ENCODE measurements at places on chromosomes 3 and 15. TPM values are rescaled to one million over a fixed set of nuclear protein-coding genes. Genes with fewer than 3 reads are reported as not detected.

The TRAK1 gene
- 172 TPM for total RNA-seq

The SERPINI1 gene
- total RNA-seq = 2.0 TPM

GRCh38 chr15:67407786-67408185, 113.1 kb upstream of the C15orf61 start:
- no peak for DNase-seq

DNA sequence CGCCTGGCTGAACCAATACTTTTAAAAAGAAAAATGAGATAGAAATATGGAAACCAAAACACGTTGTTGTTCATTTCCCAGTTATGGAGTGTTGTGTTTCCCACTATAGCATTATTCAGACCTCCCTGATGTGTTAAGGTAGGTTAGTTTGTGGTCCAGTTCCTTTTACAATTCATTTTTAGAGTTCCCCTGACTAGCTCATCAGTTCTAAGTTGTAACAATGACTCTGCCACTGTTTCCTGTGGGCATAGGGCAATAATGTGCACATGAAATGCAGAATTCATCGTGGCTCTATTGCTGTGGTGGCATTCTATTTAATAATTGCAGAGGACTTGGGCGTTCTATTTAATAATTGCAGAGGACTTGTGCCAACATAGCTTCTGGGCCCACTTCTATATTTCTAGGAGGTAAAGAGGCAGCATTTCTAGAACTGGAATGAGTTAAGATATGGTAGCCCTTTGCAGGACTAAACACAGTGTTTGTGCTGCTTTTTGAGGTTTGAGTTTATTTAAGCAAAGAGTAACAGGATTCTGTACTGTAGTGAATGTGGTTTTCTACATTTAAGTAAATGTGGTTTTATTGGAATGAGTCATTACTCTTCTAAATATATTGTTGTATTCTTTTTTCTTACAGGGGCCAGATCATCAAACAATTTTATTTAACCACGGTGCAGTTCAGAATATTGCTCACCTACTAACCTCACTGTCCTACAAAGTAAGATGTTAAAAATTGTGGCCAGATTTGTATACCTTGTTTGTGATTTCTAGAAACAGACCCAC, 47.5 kb downstream of the ARMC8 start:
- DNase-seq = no peak

GRCh38 chr3:39965997-39966396, 156.6 kb downstream of the MYRIP start:
- DNase-seq = no peak

DNA sequence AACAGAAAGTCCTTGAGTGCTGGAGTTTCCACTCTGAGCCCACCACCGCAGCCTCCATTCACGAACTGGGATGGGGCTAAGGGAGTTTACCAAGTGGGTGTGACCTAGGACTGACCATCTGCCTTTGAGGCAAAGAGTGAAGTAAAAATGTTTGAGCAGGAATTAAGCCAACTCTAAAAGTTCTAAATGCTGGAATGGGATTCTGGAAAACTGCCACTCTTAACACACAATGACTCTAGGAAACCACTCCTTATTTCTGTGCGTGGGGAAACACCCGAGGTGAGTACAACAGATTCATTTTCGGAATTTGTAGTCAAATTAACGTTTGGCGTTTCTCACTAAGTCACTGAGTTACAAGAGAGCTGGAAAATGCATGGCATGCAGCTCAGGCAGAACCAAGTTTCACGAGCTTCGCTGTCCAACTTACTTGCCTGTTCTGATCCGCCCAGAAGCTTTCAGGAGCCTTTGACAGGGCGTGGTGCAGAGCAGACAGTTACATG, 31.6 kb downstream of the ISL2 start:
- DNase-seq = no peak

DNA sequence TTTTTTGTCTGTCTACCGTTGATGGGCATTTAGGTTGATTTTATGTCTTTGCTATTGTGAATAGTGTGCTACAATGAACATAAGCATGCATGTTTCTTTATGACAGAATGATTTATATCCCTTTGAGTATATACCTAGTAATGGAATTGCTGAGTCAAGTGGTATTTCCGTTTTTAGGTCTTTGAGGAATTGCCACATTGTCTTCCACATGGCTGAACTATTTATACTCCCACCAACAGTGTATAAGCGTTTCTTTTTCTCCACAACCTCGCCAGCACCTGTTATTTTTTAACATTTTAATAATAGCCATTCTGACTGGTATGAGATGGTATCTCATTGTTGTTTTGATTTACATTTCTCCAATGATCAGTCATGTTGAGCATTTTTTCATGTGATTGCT, 89.6 kb upstream of the GALNT15 start:
- no peak for DNase-seq

DNA sequence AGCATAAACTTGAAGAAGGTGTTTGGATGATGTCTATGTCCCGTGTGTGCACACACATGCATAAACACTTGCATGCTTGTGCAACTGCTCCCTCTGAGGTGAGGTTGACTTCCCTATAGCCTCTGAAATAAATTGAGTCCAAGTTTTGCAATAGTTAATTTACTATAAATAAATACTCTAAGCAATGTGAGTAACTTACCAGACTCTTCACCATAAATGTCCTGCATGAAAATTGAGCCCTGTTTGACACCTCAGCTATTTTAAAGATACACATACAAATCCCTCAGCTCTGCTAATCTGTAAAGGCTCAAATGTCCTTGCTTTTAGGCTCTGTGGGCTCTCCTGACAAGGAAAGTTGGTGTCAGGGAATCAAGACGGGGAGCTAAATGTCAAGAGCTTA, 37.1 kb downstream of the GJD2 start:
- DNase-seq = no peak

GRCh38 chr15:40344631-40345120, 3.9 kb upstream of the CCDC9B start:
- DNase-seq = no peak

The GOLGA6D gene
- total RNA-seq = not detected

DNA sequence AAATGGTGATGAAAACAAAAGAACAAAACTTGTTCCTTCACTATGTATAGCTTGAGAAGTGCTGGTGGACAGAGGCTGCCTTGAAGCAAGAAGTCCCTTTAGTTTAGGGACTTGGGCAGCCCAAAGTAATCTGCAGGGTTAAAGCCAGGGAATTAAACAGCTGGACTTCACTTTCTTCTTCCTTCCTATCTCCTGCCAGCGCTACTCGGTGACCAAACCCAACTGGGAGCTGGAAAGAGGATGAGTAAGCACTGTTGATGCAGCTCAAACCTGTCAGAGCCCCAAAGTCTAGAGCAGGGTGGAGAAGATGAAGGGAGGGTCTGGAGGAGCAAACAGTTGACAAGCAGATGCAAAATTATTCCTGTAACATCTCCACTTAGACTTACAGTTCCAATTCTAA, 73.1 kb upstream of the FBN1 start:
- DNase-seq = peak; percentile 65

GRCh38 chr3:110459021-110459420, 612.6 kb upstream of the NECTIN3 start:
- no peak for DNase-seq

The HRG gene
- total RNA-seq = not detected

GRCh38 chr15:100205549-100206295, 136.1 kb downstream of the ADAMTS17 start:
- DNase-seq = no peak

GRCh38 chr15:75565062-75565970, 13.8 kb downstream of the PTPN9 start:
- DNase-seq = no peak

GRCh38 chr3:56269755-56270535, 198.3 kb downstream of the ERC2 start:
- no peak for DNase-seq

The ATP10A gene
- 3.2 TPM for total RNA-seq

The PRR20G gene
- not detected for total RNA-seq

DNA sequence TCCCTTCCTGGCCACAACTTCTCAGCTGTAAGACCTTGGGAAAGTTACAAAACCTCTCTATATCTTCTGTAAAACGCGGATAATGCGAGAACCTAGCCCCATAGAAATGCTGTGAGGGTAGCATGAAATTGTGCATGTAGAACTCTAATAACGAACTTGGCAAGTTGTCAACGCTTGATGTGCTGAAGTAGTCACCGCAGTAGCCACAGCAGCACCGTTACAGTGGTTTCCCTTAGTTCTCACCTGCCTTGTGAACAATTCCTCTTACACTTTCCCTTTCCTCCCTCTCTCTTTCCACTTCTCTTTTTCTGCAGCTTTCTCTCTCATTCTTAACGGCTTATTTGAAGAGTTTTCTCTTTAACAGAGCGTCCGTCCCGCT, 447 bp upstream of the SHQ1 start:
- no peak for DNase-seq

The FBXO40 gene
- total RNA-seq = 81.6 TPM

DNA sequence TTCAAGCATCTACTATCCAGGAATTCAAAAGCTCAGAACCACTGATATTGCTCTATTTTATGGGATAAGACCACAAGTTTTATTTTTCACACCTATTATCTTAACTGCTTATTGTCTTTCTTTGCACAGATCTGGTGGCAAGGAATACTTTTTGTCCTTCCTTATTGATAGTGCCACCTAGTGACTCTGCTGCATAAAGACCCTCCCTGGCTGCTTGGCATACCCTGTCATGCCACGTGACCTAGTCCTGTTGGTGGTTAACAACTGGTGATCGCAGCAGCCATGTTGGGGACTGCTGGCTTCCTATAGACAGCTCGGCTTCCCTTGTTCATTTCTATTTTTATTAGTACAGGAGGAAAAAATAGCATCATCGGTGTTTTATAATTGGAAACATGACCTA, 236.3 kb downstream of the MEX3B start:
- no peak for DNase-seq

The FRMD4B gene
- 30.6 TPM for total RNA-seq

DNA sequence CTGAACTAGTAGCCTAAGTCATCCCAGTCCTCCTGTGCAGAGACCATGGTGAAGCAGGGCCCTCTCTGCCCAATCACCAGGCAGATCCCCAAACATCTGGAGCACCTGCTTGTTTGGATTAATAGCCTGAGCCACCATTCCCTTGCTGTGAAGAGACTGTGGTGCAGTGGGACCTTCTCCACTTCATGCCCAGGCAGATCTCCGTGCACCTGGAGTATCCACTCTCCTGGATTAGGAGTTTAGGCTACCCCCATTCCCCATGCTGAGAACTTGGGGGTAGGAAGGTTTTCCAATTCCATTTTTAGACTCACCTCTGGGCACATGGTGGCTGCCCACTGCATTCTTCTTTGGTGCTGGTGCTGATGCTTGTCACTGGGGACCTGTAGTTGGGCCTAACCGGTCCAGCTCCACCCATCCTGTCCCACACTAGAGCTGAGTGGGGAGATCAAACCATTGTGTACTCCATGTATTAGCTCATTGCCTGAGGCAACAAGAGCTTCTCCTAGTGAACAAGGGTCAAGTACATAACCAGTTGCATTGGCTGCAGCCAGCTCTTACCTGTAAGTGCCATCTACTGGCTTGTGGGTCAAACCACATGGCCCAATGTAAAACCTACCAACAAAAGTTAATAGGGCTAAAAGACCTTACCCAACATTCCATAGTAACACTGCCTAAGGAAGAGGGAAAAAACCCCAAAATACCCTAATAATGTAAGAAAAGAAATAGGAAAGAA, 382.5 kb upstream of the CBLB start:
- DNase-seq = no peak

DNA sequence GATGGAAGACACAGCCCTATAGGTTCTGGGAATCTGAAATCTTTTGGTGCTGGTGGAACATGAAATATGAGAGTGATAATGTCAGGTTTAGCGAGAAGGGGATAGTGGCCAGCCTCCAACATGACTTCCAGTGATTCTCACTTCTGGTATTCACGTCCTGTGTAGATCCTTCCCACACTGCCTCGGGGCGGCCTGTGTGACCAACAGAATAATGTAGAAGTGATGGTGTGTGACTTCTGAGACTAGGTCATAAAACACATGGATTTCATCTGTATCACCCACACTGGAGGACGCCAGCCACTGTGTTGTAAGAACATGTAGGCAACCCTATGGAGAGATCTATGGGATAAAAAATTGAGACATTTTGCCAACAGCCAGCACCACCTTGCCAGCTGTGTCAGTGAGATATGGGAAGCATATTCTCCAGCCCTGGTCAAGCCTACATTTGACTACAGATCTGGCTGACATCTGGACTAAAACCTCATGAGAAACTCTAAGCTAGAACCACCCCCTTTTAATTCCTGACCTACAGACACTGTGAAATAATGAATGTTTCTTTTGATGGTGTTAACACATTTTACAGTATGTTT, 25.5 kb upstream of the NUDT16 start:
- no peak for DNase-seq

The TMEM42 gene
- total RNA-seq = 9.8 TPM

The GABRR3 gene
- not detected for total RNA-seq

The MUC20 gene
- total RNA-seq = 5.0 TPM

DNA sequence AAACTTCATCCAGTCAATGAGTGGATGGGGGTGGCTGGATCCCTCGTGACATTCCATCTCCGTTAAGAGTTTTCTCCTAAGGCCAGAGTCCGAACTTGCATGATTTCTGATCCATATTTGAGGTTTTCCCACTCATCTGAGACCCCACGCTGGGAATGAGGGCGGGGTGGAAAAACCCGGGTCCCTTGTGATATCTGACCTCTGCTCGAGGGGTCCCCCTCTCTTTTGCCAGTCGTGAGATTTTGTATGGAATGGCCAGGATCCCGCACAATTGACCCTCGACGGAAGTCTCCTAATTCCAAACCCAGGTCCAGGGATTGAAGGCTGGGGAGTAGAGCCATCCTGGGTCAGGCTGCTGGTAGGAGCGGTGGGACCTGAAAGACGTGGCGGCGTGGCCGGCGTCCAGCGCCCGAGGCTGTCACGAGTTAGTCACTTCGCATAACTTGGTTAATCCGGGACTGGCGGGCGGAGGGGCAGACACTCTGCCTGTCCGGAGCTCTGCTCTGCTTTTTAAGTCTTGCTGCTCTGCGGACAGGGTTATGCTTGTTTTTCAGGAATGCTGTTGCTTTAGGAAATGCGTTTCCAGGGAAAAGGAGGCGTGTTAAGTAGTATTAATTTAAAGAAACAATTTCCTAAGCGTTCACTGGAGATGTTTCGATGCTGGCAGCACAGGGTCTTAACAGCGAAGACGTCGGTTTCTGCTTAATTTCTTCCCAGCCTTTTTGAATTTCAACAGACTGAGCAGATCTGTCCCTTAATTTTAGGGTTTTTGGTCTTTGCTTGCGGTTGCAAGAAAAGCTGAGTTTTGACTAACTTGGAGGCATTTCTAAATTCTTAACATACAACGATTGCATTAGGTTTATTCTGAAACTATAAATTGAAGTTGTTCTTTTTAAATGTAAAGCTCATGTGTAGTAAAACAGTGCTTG, 69.7 kb upstream of the LRRFIP2 start:
- DNase-seq = peak; percentile 92

DNA sequence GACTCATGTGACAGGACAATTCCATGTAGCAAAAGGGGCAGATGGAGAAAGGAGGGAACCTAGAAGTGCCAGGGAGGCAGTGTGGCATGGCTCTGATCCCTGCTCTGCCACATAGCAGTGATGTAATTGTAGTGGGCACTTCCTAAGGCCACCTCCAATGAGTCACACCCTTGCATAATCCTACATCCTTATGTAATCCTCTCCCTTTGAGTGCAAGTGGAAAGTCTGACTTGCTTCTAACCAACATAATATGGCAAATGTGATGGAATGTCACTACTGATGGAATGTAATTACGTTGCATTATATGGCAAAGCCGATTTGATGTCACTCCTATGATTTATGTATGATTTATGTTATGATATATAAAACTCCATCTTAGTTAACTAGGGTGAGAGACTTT, 72.9 kb upstream of the ATP2C1 start:
- DNase-seq = no peak

- no peak for DNase-seq
Measured at GRCh38 chr3:43998370-43998835, 243.3 kb upstream of the TOPAZ1 start.

- DNase-seq = no peak
Measured at GRCh38 chr3:188298585-188298984, 144.6 kb downstream of the LPP start.

The VEPH1 gene
- 0.48 TPM for total RNA-seq

Measured in right atrium auricular region (tissue), 2 donors.